DMS79 (cell line): ENCODE measurements at places on chromosomes 4 and X.

GRCh38 chrX:47571896-47572295 is 10.3 kb upstream of the TIMP1 start:
- no peak for DNase-seq

DNA sequence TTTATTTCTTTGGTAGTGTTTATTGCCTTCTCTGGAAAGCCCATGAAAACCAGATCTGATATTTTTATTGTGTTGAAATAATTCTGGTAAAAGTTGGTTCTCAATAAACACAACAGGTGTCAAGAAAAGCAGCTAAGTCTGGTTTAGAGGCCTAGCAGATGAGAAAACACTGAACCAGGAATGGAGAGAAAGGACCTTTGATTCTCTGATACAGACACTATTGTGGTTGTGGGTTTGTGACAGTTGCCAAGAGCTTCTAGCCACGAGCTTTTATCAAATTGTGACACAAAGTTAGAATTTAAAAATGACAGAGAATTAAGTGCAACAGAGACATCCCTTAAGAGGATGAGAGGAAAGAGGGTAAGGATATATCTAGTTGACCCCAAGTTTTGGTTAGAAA is 42.6 kb downstream of the DDIT4L start:
- no peak for DNase-seq

DNA sequence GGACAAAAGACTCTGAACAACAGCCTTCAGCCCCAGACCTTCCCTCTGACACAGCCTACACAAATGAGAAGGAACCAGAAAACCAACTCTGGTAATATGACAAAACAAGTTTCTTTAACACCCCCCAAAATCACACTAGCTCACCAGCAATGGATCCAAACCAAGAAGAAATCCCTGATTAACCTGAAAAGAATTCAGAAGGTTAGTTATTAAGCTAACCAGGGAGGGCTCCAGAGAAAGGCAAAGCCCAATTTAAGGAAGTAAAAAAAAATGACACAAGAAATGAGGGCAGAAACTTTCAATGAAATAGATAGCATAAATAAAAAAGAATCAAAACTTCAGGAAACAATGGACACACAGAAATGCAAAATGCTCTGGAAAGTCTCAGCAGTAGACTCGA is 224.0 kb downstream of the TRIML1 start:
- DNase-seq, result no peak

GRCh38 chr4:38993683-38994082 is 38.5 kb downstream of the TMEM156 start:
- no peak for DNase-seq

GRCh38 chr4:169009286-169010124 is 550 bp downstream of the CBR4 start:
- DNase-seq, result no peak
